Omental fat pad (tissue), 4 donors: ENCODE measurements at places on chromosomes 5 and 9.

GRCh38 chr5:29720954-29721353 is 1472.5 kb upstream of the CDH6 start:
- DNase-seq, result no peak

DNA sequence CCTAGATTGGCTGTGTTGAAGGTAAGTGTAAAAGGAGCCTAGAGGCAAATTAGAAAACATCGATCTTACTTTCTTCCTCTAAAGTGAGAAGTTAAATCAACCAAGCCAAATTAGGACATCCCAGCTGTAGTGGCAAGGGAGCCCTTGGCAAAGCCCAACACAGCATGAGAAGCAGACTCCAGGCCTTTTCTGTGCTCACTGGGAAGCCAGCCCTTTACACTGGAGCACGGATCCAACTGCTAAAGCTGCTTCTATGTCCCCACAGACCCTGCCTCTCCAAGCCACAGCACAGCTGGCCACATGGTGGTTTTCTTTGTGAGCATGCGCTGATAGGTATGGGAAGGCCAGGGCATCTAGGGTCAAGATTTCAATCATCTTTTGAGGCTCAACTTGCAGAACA is 94.1 kb downstream of the APBA1 start:
- DNase-seq, result no peak

GRCh38 chr5:54581831-54582548 is 64.4 kb downstream of the SNX18 start:
- no peak for DNase-seq

GRCh38 chr9:14424983-14425382 is 111.0 kb upstream of the NFIB start:
- no peak for DNase-seq

DNA sequence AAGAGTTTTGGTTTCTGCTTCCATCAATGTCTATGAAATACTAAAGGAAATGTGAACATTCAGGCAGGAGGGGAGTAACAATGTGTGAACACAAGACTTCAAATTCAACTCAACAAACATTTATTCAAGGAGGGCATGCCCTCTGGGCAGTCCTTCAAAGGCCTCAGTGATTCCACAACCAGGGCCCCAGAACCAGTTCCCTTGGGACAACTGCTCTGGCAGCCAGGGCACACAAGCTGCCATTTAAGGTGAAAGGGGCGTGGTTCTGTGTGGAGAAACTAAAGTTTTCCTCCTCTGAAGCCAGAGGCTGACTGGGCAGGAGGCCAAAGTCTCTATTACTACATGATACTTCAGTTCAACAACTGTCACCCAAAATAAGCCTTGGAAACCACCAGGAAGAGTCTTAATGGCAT is 3.2 kb downstream of the RBM18 start:
- DNase-seq, result peak; percentile 36

DNA sequence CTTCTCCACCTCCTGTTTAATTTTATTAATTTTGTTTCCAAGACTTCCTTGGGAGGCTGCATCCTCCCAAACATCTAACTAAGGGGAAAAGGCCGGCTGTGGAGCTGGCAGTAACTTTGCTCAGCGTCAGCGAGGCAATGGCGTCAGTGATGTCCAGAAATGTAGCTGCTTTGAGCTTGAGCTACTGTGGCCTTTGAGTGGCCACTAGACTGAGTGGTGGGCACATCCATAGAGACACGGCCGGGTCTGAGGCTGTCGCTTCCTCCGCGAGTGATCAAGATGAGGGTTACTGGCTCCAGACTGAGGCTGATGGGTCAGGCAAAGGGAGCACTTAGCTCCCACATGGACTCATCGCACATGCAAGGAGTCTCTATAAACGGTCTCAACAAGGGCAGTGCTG is 277.0 kb downstream of the HSPA4 start:
- DNase-seq, result no peak

DNA sequence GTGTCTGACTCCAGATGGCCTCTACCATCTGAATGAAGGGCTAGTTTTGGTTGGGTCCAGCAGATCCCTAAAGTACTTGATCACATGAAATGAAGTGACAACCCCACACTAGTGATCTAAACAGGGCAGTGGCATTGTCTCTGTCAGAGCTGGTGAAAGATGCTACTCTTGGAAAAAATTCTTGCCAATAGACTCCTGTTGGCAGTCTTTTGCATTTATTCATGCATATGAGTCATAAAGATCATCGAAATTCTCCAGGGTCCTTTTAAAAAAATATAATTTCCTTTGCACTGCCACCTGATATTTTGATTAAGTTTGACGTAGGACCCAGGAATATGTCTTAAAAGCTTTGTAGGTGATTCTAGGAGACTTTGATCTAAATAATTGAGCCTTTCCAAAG is 135.1 kb upstream of the ELL2 start:
- no peak for DNase-seq
